Renal cortical epithelial cell (primary cell): ENCODE measurements at places on chromosomes 6 and 20.

GRCh38 chr6:146369866-146370265 lies 173.8 kb upstream of the RAB32 start:
- no peak for DNase-seq

DNA sequence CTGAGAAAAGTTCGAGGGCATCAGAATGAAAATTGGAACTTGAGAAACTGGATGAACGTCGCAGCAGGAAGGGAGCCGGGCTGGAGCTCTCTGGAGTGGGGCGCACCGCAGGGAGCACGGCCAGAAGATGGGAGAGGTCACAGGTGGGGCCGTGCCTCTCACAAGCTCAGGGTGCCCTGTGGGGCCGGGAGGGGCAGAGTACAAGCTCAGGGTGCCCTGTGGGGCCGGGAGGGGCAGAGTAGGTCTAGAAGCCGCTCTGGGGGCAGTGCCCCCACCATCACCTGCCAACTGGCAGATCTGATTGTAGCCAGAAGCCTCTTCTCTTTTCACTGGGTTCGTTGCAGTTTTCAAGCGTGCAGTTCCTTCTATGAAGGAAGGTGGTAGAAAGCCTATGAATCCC lies 61.1 kb upstream of the SNX9 start:
- DNase-seq: no peak

DNA sequence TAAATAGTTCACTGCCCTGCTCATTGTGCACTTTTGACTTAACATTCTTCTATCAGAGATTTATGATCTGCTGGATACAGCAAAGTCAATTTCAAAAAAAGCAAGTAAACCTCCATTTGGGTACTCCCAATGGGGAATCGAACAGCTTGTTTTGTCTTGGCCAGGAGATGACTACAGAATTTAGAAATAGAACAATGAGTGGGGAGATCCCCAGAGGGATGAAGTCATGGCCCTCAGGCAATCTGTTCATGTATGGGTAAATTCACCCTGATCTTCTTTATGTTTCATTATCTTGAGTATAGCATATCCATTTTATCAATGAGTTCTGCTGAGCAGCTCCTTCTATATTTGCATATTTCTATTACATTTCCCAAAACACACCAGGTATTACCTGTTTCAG lies 1681.9 kb downstream of the HACE1 start:
- DNase-seq: no peak

GRCh38 chr6:137387096-137387764 lies 107.0 kb downstream of the OLIG3 start:
- DNase-seq: no peak

GRCh38 chr20:32411955-32412706 lies 54.0 kb downstream of the ASXL1 start:
- no peak for DNase-seq

DNA sequence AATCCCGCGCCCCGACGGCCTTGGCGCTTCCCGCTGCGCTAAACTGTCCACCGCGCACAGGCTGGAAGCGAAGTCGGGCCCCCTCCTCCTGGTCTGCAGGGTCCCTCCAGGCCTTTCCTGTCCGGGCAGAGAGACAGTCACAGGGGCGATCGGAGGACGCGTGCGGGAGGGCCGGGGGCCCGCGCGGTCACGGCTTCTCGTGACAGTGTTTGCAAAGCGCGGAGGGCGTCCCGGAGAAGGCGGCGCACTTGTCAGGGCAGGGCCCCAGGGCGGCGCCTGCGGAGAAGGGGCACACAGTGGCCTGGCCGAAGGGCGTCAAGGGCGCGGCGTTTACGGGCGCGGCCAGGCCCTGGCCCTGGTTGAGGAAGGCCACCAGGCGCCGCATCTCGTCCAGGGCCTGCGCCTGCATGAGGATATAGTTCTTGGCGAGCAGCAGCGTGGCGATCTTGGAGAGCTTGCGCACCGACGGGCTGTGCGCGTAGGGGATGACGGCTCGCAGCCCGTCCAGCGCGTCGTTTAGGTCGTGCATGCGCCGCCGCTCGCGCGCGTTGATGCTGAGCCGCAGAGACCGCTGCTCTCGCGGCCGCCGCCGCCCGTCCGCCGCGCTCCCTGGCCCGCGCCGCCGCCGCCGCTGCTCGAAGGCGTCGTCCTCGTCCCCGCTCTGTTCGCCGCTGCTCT lies 763 bp downstream of the BHLHE23 start:
- no peak for DNase-seq

- no peak for DNase-seq
Measured at GRCh38 chr6:11200356-11200755, 32.1 kb downstream of the NEDD9 start.

DNA sequence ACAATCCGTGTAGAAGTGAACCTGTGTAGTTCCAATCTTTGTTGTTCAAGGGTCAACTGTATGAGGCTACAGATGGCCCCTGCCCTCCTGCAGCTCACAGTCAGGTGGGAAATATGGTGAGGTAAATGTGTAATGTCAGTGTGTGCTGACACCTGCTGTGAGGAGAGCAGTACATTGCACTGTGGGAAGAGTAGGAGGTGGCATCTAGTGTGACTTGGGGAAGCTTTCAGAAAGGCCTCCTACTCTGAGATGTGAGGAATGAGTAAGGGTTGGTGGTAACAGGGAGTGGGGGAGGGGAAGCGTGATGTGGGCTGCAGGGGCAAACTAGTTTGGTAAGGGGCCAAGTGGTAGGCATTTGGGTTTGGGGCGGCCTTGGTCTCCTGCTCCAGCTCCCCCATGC lies 188.8 kb downstream of the FARS2 start:
- DNase-seq: no peak

GRCh38 chr6:137412562-137412961 lies 81.6 kb downstream of the OLIG3 start:
- no peak for DNase-seq

DNA sequence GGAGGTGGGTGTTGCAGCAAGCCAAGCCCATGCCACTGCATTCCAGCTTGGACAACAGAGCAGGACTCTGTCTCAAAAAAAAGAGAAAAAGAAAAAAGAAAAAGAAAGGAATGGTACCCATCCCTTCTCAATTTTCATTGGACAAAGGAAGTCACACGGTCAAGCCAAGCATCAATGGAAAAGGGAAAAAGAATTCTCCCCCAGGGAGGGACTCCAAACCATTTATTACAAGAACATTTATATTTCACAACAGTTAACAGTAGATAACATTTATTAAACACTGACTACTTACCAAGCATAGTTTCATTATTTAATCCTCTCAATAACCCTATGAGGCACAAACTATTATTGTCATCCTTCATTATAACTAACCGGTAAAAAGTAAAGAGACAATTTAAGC lies 6.6 kb upstream of the KIF13A start:
- no peak for DNase-seq

DNA sequence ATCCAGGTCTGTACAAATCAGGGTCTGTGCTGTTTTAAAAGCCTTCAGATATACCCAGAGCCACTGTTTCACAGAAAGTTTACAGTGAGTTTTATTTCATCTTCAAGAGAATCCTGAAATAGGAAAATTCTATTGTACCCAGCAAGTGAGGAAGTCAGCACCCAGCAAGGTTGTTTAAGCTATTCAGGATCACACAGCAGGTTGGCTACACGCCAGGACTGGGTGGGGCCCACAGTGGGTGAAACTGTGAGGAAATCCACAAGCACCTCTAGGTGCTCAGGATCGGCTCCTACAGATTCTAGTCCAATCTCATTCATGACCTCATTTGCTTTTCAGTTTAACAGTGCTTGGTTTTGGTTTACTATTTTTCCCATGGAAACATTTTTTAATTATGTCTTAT lies 128.9 kb downstream of the SYNDIG1 start:
- no peak for DNase-seq

DNA sequence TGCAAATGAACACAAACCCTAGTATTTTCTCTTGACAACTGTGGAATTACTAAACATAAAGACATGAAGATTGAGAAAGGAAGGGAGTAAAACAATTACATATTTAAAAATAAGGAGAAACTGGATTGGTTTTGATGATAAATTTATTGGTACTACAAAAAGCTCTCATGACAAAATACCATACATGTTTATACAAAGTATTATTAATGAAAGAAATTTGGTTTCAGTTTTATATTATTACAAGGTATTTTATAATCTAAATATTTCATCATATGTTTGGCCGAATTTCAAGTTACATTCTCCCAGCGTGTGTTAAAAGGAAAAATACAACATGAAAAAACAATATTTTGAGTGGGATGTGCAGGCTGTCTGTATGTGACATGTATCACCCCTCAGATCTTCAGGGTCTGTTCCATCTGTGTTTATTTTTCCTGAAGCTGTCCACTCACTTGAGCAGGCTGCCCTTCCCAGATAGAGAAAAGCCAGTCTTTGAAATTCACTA lies 568.4 kb downstream of the NKAIN2 start:
- DNase-seq: no peak

- peak; percentile 74 for DNase-seq
Measured at GRCh38 chr20:9609887-9610502, 95.6 kb downstream of the LAMP5 start.

DNA sequence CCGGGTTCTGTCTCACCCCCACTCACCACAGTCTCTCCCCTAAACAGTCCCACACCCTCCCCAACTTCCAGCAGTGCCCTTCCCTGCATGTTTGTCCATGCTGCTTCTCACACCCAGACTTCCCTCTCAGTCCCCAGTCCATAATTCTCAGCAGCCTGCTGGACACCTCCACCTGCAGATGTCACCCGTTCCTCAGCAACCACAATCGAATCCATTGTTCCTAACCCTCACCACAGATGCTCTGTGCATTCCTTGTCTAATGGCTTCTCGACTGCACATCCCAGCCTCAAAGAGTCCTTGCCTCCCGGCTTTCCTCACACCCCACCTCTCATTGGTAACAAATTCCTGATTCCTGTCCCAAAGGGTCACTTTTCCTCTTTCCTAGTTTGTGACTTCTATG lies 55.6 kb downstream of the GOPC start:
- no peak for DNase-seq

DNA sequence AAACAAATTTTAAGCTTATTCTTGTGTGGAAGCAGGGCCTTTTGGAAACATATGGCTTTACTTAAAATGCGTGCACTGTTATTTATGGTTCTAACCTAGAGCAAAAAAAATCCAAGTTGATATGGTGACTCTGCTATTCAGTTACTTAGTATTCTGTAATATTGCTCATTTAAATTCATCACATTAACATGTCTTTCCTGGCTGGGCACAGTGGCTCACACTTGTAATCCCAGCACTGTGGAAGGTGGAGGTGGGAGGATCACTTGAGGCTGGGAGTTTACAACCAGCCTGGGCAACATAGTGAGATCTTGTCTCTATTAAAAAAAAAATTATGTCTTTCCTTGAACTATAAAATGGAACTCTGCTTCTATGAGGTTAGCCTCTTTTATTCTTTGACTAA lies 57.8 kb upstream of the SDHAF4 start:
- DNase-seq: no peak

- peak; percentile 33 for DNase-seq
Measured at GRCh38 chr20:63896264-63897105, 1.6 kb downstream of the DNAJC5 start.

DNA sequence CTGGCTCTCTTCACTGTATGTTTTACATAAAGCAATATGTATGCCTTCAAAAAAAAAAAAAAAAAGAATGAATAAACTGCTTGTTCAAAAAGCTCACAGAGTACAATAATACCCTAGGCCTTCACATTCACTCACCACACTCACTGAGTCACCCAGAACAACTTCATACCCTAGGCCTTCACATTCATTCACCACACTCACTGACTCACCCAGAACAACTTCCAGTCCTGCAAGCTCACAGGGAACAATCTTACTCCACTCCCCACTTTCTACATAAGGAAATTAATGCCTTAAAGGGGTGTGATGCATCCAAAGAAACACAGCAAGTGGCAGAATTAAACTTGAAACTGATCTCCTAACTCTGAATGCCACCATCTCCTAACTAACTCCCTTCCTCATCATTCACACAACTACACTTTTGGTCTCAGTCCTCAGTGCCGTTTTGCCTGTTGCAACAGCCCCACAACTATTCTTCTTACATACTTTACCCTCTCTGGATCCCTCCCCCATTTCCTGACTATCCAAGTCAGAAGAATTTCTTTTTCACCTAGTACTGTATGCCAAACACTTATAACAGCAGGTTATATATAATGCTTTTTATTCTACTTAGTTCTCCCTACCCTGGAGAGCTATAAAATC lies 34.2 kb downstream of the NHSL1 start:
- DNase-seq: peak; percentile 99

DNA sequence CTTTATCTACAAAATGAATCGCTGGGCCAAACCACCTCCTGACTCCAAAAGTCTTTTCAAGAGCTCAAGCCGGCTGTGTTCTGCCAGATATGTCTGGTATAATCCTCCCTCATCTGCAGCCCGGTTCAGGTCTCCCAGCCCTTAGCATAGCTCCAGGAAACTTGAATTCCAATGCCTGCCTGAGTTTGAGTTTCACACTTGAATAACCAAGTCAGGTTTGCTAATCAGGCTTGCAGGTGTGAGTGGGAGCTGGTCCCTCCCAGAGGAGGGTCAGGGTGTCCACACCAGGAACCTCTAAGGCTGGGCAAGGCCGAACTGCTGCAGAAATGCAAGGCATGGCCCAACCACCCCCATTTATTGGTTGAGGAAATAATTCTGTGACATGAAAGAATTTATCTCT lies 96.6 kb downstream of the TMEM242 start:
- DNase-seq: peak; percentile 44

GRCh38 chr20:19628570-19629134 lies 129.4 kb upstream of the RIN2 start:
- DNase-seq: peak; percentile 72

DNA sequence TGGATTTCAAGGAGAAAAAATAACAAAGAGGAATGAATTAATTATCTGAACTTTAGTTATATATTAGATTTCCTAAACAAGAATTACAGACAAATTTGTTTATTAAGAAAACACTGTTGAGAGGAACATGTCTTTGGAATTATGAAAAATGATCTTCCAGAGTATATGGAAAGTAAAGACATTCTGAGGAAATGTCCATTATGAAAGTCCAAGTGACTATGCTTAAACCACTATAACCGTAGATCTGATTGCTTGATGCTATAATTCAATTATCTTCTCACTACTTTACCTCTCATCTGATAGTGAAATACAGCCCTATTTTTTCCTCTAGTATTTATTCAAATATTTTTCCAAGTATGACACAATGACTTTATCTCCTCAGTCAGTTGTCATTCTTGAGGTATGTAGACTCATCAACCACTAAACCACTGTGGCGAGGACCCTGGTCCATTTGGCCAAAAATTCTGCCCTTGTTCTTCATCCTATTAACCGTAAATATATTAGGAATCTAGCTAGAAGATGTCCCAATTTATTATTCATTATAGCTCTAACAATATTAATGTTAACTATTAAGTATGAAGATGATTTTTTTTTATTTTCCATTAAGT lies 37.3 kb upstream of the AHI1 start:
- peak; percentile 17 for DNase-seq

DNA sequence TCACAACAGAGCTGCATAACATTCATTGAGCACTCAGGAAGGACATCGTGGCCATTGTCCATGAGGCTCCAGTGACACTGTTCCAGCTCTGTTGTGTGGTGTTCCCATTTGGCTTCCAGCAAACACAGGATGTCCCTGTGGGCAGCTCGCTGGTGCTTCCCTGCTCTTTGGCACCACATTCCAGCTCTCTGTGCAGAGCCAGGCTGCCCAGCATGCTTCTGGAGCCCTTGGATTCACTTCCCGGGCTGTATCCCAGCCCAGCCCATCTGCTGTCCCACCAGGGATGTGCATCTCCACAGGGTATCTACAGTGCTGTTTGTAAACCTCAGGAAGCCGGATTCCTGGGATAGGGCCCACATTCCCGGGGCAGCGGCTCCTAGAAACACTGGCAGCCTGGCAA lies 57.2 kb downstream of the CTCFL start:
- no peak for DNase-seq
